ENCODE measurements at places on chromosomes 4 and X. TPM values are rescaled to one million over a fixed set of nuclear protein-coding genes. Genes with fewer than 3 reads are reported as not detected.

CDS1 gene
- total RNA-seq = 24.4 TPM

GRCh38 chrX:24594501-24594900 lies 52.6 kb downstream of the PCYT1B start:
- DNase-seq = no peak

NOX1 gene
- not detected for total RNA-seq

GRCh38 chr4:100302061-100303026 lies 112.1 kb upstream of the DDIT4L start:
- DNase-seq = no peak

GRCh38 chr4:15479089-15479912 lies 9.6 kb downstream of the CC2D2A start:
- peak; percentile 43 for DNase-seq

PRSS12 gene
- total RNA-seq = 8.5 TPM

GRCh38 chr4:15868111-15868510 lies 70.4 kb downstream of the FGFBP1 start:
- no peak for DNase-seq

GRCh38 chrX:148426467-148426866 lies 74.0 kb upstream of the AFF2 start:
- no peak for DNase-seq

GRCh38 chrX:41923978-41924683 lies 777 bp upstream of the CASK start:
- DNase-seq = peak; percentile 41

DMRTC1 gene
- not detected for total RNA-seq

- no peak for DNase-seq
Measured at GRCh38 chrX:153934148-153934761, 582 bp downstream of the NAA10 start.

DNA sequence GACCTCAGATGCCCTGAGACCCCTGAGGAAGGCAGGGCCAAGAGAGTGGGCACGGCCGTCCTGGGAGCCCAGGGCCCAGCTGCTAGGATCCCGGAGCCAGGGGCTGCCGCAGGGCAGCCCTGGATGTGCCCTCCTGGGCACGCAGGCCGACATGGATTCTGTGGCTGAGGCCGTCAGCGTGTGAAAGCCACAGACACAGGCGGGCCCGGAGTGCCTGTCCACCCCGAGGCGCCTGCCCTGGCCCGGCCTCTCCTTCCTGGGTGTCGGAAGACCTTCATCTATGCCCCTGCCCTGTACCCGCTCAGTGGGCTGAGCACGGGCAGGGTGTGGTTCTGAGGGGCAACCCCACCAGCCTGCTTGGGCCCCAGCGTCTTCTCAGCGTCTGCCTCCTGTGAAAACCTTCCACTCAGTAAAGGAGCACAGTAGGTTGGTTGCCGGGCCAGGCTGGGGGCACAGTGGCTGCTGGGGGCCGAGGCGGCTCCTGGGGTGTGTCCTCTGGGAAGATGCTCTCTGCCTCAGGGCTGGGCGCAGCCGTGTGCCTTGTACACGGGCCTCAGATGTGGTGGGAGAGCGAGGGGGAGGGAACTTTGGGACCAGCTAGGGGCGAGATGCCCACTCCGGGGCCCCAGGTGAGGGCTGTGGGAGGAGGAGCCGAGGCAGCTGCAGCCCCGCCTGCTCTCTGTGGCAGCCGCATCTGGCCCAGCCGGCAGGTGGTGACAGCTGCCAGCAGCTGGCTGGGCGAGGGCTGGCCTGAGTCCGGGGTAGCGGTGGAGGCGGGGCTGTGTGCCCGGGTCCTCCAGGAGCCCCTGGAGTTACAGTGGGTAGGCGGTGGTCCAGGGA lies 20.8 kb downstream of the FGFRL1 start:
- DNase-seq = no peak

GRCh38 chr4:108940634-108941033 lies 177.8 kb upstream of the ETNPPL start:
- no peak for DNase-seq

- DNase-seq = no peak
Measured at GRCh38 chrX:153933748-153934147, 1.1 kb downstream of the NAA10 start.

DNA sequence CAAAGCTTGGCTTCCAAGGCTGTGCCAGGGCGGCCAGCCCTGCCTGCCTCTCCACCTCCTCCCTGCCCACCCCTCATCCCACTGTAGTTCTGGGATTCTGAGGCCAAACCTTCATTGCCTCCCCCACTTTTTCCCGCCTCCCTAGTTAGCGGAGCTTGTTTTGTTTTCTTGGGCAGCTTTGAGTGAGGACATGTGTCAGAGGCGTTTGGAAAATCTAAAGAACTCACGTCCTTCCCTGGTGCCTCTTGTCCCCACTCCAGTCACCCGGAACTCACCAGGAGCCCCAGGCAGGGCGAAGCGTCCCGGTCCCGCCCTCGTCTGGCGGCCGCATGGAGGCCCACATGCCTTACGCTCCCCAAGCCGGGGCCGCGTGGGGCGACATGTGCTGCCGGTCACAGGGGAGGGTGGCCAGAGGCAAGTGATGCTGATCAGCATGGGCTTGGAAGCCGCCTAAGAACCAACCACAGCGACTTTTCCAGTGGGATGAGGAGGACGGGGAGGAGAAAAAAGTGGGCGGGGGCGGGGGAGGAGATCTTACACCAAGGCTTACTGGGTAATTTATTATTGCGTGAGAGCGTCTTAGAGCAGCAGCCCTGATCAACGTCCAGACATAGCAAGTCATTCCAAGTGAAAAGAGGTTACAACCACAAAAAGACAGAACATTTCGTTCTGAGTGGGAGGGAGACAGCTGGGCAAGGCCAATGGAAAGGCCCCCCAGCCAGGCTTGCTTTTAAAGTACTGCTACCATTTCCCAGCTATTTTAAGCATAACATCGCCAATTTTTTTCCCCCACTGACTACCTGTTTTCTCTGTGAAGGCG lies 48.5 kb downstream of the PRPS1 start:
- peak; percentile 93 for DNase-seq

GRCh38 chrX:94633237-94633636 lies 959.2 kb downstream of the FAM133A start:
- DNase-seq = no peak

GPR173 gene
- 0.56 TPM for total RNA-seq

KLHL13 gene
- 3.9 TPM for total RNA-seq

CSAG1 gene
- total RNA-seq = not detected

DNA sequence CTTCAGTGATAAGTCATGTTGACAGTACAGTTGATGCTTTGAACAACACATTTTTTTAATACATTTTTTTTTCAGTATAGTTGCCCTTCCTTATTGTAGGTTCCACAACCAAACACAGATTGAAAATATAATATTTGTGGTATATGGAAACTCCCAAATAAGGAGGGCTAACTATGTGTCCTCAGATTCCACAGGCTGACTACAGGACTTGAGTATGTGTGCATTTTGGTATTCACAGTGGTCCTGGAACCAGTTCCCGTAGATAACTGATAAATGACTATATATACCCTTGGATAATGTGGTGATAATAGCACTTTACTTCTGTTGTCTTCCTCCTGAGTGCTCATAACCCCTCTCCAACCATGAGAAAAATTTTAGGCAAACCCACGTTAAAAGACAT lies 111.6 kb upstream of the NUDT6 start:
- no peak for DNase-seq

GRCh38 chr4:120844528-120844921 lies 78.0 kb downstream of the PRDM5 start:
- DNase-seq = no peak

GRCh38 chr4:181018913-181019312 lies 1224.3 kb upstream of the TENM3 start:
- DNase-seq = no peak

GRCh38 chr4:81736324-81736723 lies 264.6 kb upstream of the RASGEF1B start:
- DNase-seq = no peak

DNA sequence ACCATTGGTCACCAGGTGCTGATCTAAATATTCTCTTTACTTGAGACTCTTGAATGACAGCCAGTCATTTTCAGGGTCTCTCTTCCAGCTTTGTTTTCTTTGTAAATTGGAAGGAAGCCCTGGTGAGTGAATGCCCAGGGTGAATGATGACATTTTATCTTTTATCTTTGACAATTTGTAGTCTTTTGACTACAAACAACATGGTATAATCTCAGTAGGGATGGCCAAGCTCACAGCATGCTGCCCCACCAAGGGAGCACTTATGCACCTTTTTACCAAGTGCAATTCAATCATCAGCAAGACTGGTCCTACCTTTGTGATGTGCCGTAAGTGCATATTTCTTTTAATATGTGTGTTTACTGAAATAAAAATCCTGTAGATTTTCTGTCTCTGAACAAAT lies 5.7 kb downstream of the AFM start:
- DNase-seq = no peak

DNA sequence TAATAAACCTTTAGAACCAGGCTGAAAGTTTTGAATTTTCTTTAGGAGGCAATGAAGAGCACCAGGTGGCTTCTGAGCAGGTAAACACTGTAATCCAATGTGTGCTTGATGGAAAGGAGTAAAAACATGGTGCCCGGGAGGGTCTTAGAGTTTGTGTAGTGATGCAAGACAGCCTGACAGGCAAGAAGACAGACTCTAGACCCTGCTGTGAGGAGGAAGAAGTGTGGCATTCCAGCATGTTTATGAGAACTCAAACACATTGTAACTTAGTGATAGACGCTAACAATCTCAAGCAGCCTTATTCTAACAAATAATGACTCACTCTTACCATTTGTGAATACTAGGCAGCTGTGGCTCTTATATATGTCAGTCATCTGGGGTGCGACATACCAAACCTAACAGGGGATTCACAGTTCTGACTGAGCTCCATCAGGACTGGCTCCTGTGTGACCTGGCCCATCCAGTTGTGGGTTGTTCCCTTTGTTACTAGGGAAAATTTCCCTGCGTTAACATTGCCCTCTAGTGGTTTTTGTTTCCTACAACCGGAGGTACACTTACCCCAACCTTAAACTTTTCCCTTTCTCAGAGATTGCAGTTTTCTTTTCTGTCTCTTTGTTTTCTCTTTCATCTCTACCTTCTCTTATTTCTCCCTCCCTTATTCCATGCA lies 53.8 kb downstream of the VSIG4 start:
- DNase-seq = no peak

DNA sequence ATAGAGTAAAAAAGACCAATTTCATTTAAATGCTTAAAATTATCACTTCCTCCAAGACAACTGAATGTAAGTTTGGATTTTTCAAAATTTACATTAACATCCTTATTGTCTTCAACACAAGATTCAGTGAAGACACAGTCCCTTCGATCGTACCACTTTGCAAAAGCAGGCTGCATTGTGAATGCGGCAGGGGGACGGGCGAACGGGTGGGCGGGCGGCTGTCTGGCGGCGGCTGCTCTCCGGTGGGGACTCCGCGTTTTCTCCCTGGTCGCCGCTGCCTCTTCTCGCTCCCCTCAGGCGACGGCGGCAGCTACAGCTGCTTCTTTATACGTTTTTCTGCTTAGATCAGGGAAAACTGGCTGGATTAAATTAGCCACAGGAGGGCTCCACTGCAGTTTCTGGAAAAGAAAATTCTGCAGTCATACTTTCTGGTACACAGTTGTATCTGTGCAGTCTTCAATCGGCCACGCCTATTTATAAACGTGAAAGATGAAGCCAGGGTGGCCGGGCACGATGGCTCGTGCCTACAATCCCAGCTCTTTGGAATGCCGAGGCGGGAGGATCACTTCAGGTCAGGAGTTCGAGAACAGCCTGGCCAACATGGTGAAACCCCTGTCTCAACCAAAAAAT lies 33.9 kb upstream of the HPF1 start:
- no peak for DNase-seq

- no peak for DNase-seq
Measured at GRCh38 chr4:13907255-13907751, 279.8 kb upstream of the BOD1L1 start.

GRCh38 chrX:133468051-133468450 lies 52.8 kb upstream of the GPC4 start:
- DNase-seq = no peak

DNA sequence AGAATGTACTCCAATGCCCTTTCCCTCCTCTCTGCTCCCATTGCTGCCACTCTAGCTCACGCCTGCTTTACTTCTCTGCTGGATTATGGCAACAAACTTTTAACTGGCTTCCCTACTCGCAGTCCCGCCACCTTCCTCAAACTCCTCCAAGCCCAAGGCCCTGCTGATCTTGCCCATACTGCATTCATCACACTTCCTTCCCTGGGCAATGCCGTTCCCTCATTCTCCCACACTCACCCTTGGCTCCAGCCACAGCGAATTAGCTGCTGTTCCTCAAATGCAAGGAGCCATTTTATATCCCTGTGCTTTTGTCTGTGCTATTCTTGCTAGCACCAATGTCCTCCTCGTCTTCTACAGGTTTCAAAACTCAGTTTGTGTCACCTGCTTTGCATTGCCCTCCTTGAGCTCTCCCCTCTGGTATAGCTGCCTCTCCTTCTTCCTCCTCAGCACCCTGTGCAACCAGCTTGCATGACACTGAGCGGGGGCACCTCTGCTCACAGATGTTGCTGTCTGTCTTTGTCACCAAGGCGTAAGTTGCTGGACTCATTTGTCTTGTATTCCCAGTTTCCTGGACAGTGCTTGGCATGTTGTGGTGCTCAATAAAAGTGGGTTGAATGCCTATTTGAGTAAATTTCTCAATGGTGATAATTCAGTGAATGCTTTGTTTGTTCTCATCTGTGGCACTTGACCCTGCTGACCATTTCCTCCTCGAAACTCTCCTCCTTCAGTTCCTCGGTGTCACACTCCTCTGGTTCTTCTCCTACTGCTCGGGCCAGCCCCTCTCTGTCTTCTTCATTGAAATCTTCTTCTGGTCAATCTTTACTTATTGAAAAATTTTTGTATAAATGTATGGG lies 22.4 kb upstream of the MGST2 start:
- DNase-seq = no peak

DDX53 gene
- not detected for total RNA-seq

GRCh38 chr4:146190456-146190855 lies 14.9 kb downstream of the LSM6 start:
- DNase-seq = no peak

DNA sequence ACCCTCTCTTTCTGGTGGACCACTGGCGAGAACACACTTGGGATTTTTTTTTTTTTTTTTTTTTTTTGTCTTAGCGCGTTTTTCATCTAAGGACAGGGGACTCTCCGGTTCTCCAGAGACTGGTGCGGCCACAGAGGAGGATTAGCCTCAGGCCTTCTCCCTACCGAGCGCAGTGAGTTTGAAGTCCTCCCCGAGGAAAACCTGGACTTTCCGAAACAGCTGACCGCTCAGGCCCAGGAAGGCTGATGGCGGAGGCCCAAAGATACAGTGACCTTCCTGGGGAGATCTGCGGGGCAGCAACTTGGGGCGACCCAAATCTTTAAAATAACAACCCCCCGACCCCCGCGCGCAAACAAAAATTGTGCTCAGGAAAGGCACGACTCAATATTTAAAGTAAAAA lies 9.2 kb downstream of the NKX3-2 start:
- no peak for DNase-seq

All from lower lobe of right lung (tissue), 2 donors.